ENCODE measurements at places on chromosomes 7 and 10.
A peak's percentile ranks its signal among the peaks of the same experiment; 100 is the strongest.

DNA sequence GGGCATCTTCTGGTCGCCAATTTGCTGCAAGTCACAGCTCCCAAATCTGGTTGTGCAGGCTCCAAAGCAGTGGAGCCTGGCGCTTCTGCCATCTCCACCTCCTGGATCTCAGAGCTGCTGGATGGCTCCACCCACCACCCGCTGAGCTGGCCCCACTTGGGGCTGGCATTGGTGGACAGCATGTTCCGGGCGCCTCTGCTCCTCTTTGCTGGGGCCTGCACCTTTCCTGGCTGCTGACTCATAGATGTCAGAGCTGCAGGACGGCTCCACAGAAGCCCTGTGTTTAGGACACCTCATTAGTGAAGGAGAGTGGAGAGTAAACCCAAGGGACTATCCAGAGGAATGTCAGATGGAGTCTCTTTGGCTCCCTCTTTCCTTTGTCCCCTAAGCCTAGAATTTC, 27.4 kb downstream of the MAPK8 start:
- DNase-seq: no peak

- DNase-seq: no peak
Measured at GRCh38 chr10:63593576-63593975, 72.4 kb downstream of the REEP3 start.

- no peak for DNase-seq
Measured at GRCh38 chr7:57203161-57203791, 71.0 kb upstream of the ZNF479 start.

- no peak for DNase-seq
Measured at GRCh38 chr10:5479481-5480161, 19.7 kb downstream of the CALML5 start.

DNA sequence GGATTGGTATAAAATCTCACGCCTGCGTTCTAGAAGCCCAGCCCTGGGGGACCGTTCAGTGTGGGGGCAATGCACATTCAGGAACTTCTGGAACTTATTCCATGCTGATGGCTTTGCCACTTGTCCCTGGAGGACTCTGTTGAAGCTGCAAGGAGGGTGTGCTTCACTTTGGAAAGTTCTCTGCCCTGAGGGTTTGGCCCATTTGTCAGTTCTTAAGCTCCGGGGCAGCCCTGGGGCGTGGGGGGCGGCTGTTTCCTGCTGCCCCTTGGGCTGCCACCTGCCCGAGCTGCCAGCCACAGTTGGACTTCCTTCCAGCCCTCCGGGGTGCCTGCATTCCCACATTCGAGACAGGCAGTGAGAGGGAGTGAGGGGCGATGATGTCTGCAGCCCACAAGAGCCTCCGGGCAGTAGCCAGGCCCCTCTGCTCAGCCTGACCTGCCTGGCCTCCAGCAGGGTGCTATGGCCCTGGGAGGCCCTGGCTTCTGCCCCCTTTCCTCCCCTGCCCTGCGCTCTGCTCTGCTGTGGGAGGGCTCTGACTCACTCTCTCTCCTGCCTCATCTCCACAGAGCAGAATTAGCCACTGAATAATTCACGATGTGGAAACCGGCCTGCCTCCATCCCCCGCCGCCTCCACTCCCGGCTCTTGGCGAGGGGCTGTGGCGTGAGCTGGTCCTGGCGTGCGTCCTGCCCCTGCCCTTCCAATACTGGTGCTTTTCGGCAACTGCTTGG, 1.9 kb downstream of the TTYH3 start:
- DNase-seq: no peak

DNA sequence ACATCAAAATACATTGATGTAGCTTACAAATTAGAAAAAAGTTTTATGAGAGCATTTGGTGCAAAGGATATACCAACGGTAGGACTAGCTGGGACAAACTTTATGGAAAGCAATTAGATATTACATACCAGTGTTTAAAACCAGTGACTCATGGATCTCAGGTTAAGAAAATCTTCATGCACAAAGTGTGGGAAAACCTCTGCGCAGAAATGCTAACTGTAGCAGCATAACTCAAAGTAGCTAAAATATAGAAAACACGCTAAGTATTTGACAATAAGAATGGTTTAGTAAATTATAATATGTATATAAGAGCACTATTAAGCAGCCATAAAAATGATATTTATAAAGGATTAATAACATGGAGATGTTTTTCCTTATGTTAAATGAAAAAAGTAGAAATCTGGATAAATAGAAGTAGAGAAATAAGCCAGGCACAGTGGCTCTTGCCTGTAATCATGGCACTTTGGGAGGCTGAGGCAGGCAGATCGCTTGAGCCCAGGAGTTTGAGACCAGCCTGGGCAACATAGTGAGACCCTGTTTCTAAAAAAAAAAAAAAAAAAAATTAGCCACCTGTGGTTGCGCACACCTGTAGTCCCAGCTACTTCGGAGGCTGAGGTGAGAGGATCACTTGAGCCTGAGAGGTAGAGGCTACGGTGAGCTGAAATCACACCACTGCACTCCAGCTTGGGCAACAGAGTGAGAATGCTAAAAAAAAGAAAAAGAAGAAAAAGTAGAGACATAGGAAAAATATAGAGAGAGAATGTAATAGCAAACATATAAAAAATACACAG, 37.2 kb downstream of the TBXAS1 start:
- DNase-seq: no peak

GRCh38 chr7:93574269-93574645, 267 bp downstream of the CALCR start:
- DNase-seq: no peak

DNA sequence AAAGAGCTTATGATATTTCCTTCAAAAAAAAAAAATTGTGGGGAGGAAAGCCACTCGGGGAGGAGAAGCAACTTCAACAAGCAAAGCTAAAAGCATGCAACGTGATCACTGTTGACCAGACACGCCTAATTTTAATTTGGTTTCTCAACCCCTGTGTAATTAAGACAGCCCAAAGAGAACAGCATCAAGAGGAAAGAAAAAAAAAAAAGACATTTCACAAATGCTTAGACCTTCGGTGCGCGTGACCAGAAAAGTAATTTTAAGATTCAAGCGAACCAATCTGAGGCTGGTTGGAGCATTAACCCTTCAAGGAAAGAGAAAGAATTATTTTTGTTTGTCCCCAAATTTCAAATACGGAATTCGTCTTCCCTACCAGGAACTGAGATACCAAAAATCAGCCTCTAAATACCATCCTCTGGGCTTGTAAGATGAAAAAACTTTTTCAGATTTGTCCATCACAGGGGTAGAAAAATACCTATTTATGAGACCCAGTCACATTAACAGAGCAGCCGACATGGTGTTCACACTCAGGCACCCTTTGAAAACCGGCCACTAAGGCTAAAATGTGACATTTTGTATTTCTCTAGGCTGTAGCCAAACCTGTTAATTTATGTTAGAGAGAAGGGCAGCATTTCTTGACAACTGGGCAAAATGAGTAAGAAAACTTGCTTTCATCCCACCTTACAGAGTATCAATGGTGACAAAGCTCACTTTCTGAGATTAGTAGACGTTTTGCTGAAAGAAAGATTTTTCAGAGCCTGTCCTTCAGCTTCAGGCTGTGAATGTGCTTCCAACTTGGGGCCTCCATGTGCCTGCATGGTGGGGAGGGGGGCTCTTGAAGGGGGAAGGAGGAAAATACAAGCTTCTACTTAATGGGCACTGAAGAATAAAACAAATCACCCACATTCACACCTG, 179.9 kb upstream of the KLF14 start:
- DNase-seq: no peak

- DNase-seq: no peak
Measured at GRCh38 chr10:49037187-49037586, 78.1 kb downstream of the VSTM4 start.

- no peak for DNase-seq
Measured at GRCh38 chr10:33370434-33370930, 36.0 kb upstream of the NRP1 start.

GRCh38 chr10:59901470-59901869, 4.9 kb downstream of the CCDC6 start:
- DNase-seq: no peak

DNA sequence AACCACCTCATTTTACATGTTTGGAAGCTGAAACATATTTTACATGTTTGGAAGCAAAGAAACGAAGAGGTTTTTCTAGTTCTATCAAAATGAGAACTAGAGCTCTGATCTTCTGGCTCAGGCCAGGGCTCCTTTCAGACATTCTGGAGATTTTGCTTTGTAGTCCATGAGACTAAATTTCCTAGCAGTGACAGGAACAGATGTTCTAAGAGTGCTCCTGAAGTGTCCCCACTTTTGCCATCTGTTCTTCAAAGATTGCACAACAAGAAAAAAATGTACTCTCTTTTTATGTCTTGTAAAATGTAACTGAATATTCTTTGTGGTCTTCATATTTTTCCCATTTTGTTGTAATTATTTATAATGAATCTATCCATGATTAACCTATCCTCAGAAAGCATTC, 196.4 kb upstream of the PCLO start:
- no peak for DNase-seq

DNA sequence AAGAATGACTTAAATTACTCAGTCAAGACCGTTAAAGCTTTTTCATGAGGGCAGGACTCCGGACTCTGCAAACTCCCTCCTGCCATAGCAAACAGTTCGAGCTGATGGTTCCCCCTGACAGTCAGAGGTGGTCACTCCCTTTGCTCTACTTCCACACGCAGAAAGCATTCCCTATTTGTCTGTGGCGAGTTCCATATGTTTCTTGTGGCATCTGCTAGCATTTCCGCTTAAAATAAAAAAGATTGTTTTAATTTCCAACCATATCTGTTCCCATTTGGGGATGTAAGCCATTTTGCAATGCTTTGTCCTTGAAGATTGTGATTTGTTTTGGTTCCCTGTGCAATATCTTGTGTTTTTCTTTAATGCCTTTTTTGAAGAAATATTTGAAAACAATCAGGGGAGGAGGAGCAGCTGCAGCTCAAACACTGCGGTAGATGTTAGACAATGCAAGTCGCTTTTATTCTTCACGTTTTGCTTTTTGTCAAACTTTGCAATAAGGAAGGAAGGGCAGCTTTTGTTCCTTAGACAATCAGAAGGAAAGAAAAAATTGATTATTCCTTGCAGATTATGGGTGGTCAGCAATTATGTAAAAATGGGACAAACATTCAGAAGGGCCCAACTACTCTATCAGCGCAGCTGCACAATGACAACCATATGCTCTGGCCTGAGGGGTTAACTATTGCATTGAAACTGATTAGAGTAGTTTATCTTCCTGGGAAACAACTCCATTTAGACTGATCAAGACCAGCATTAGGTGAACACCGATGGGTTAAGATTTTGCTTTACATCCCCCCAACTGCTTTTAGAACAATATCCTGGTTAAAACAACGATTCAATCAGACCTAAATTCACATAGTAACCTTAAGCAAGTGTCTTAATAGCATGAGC, 425.8 kb upstream of the NRP1 start:
- DNase-seq: no peak

DNA sequence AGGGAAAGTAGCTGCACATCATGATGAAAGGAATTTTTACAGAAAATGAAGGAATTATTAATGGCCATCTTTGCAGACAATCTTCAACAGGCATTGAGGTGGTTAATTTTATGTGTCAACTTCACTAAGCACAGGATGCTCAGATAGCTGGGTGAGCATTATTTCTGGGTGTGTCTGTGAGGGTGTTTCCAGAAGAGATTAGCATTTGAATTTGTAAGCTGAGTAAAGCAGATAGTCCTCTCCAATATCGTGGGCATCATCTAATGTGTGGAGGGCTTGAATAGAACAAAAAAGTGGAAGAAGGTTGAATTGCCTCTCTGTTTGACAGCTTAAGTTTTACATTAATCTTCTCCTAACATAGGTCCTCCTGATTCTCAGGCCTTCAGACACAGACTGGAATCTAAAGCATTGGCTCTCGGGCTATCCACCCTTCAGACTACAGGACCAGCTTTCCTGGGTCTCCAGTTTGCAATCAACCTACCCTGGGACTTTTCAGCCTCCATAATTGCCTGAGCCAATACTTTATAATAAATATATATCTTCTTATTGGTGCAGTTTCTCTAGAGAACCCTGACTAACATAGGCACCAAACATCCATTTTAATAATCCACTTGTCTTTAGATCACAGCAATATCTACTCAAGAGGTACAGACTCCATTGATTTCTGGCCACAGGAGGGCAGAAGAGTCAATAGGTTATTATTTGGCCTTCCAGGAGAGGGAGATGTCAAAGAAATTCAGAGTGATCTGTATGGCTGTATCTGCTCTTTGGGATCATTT, 10.5 kb upstream of the CRPPA start:
- no peak for DNase-seq

DNA sequence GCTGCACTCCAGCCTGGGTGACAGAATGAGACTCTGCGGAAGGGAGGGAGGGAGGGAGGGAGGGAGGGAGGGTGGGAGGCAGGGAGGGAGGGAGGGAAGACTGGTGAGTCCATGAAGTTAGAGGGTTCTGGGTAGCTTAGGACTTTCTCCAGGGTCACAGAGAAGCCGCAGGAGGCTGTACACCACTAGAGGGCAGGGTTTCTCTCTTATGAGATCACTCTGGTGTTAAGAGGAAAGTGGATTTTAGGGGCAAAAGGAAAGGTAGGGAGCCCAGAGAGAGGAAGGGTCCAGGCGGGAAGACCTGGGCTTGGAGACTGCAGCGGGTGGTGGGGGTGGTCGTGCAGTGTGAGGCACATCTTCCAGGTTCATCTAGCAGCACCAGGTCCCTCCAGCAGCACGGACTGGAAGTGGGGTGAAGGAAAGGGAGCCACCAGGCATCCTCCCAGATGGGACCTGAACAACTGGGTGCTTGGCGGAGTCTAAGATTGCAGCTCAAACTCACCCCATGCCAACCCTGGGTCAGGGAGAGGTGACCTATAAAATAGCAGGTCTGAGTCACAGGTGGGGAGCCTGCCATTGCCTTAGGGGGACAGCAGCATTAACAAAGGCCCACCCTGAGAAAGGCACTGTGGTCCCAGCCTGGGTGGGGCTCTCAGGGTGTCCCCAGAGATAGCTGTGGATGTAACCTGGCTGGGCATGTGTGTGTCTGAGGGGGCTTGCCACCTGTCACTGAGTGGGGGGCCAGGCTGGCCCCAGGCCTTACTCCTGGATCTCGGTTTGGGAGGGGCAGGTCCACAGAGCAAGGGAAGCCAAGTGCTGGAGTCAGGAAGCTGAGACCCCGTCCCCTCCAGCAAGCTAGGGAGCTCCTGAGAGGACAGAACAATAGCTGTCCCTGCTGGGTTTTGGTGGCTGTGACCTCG, 48.5 kb upstream of the SLC29A3 start:
- DNase-seq: peak; percentile 40

GRCh38 chr10:22321924-22322640, 1.2 kb downstream of the BMI1 start:
- DNase-seq: no peak

Measured in NCI-H1436 treated with DMSO at 0.1 percent for 48 hours (cell line).